ENCODE measurements at places on chromosomes 1 and 21.

DNA sequence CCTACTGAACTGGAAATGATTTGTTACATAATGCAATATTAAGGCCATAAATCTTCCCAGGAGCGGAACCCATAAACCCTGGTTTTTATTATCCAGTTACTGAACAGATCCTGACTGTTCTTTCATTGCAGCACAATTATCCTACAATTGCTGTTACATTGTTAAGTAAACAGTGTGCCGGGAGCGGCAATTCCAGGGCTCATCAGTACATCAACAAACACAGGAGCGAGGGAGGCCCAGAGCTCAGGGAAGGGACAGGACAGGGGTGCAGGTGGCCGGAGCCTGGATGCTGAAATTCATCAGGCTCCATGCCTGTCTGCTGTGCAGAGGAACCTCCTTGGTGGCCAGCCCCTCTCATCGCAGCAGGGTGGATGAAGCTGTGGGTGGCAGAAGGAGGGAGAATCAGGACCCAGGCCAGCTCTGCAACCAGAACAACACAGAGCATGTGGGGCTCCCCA is 544.7 kb downstream of the NPHP4 start:
- DNase-seq: no peak

GRCh38 chr1:12532405-12533315 is 85.3 kb downstream of the DHRS3 start:
- no peak for DNase-seq

DNA sequence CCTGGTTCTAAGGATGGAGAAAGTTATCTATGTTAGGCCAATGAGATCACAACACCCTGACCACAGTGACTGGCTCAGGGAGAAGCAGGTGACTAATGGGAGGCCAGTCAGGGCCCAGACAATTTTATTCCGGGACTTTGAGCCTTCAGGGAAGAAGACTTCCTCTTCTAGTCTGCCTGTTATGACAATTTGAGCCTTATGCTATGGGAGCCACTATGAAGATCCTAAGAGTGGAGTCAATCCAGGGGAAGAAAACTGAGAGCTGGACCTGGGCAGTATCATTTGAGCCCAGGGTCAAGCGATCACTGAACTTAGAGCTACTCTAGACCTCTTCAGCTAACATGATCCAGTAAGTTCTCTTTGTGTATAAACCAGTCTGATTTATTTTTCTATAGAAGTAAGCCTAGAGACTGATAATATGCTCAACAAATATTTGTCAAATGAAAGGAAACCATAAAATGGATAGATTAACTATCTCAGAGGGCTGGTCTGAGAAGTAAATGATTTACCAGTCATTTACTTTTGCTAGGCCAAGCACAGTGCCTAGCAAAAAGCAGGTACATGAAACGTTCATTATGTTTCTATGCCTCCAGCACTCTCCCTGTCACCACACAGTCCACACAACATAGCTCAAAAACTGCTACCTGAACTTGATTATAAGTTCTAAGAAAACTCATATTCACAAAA is 4.2 kb upstream of the C1orf141 start:
- no peak for DNase-seq

DNA sequence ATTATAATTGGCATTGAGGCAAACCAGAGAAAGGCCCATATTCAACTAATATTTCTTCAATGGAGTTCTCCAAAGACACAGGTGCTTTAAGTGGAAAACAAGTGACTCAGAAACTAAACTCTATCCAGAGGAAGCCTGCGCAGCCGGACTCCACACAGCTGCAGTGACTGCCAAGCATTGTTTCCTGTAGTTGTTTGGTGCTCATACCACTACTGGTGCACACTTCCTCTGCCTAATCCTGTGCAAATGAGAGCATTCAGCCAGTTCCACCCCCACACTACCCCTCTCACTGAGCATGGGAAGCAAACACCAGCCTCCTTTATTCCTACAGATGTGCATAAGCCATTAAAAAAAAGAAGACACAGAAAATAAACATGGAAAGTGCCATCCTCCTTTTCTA is 102.9 kb downstream of the VAV3 start:
- DNase-seq: no peak

DNA sequence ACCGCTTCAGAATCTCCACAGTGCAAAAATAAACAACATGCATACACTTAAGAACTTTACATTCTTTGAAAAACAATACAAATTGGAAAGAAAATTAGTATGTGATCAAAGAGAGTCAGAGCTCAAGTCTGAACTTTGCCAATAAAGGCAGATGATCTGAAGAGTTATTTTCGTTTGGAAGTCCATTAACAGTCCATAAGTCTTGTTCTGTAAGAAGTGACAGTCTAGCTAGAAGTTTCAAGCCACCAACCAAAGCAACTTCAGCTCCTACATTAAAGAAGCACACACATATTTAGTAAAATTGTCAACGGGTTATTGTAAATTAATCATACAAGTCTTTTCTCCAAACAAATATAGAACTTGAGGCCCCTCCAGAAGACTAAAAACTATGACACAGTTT is 20.7 kb downstream of the ANGEL2 start:
- DNase-seq: no peak

DNA sequence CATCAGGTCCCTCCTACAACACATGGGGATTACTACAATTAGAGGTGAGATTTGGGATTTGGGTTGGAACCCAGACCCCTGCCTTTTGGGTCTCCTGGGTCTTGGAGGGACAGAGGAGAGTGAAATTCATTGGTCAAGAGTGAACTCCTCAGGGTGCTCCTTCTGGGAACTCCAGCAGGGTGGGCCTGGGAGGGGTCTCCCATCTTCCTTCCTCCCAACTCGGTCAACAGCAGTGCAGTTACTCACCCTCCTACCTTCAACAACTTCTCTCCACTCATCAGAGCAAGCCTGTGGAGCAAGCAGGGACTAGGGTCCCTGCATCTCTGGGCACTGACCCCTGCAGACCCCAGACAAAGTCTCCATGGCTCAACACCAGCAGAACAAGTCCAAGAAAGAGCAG is 89.3 kb upstream of the TMPRSS2 start:
- DNase-seq: no peak

GRCh38 chr1:167707942-167708341 is 13.8 kb upstream of the MPZL1 start:
- no peak for DNase-seq

DNA sequence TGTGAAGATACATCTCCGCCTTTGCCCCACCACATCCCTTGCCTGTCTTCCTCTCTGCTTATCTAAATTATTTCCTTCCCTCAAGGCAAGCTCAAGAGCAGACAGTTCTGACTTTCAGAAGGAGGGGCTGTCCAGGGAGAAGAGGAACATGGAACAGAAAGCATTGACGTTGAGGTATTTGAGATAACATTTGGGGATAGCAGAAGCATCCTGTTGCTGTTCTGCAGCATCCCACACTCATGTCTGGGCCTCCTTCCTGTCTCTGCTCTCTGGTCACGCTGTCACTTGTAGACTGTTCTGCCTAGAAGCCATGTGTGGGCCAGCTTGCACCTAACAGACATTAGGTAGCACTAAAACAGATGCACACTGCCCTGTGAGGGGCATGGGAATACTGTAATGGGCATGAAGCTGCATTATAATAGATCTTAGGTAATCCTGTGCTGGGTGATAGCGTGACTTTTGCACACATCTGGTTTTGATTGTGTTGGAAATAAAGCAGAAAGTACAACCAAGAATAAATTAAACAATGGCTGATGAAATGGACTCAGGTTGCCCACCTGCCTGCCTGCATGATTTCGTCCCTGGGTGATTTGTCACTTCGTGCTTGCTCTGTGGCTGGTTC is 660 bp upstream of the RD3 start:
- no peak for DNase-seq

GRCh38 chr1:179547021-179547535 is 28.7 kb downstream of the NPHS2 start:
- DNase-seq: no peak

DNA sequence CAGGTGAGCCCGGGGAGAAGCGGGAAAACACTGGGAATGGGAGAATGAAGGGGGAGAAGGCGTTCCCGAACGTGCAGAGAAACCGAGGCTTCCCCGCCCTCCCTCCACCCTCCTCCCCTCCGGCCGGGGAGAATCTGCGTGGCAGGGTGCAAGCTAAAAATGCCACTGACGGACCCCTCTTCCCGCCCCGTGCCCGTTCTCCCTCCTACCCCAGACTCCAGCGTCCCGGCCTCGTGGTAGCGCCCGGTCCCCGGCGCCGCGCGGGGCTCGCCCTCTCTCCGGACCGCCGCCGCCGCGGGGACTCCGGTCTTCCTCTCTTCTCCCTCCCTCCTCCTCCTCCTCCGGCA is 81.6 kb upstream of the AK4 start:
- no peak for DNase-seq

GRCh38 chr1:221456918-221457317 is 285.0 kb downstream of the DUSP10 start:
- DNase-seq: no peak

DNA sequence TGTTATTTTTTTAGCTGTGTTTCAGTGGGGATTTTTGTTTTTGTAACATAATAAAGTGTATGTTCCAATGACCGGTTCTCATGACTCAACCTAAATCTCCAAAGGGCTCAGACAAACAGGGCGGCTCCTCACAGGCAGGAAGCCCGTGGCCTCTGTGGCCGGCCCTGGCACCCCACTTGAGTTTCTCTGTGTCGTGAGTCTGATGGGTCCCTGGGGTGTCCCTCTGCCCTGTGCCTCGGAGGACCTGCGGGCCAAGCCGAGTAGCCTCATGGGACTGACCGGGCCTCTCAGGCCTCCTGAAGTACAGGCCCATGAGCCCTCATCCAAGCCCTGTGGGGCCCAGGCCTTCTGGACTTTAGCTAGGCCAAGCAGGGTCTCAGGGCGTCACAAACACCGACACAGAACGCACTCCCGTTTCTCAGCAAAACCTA is 16.1 kb upstream of the CCDC27 start:
- DNase-seq: no peak

DNA sequence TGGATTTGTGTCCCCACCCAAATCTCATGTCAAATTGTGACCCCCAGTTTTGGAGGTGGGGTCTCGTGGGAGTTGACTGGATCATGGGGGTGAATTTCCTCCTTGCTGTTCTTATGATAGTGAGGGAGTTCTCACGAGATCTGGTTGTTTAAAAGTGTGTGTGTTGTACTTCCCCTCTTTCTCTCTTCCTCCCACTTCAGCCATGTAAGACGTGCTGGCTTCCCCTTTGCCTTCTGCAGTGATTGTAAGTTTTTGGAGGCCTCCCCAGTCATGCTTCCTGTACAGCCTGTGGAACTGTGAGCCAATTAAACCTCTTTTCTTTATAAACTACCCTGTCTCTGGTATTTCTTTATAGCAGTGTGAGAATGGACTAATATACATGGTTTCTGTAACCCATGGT is 64.6 kb downstream of the RHOU start:
- DNase-seq: no peak

- no peak for DNase-seq
These were observed 36.0 kb downstream of the LRRC8C start for GRCh38 chr1:89668961-89669360.

DNA sequence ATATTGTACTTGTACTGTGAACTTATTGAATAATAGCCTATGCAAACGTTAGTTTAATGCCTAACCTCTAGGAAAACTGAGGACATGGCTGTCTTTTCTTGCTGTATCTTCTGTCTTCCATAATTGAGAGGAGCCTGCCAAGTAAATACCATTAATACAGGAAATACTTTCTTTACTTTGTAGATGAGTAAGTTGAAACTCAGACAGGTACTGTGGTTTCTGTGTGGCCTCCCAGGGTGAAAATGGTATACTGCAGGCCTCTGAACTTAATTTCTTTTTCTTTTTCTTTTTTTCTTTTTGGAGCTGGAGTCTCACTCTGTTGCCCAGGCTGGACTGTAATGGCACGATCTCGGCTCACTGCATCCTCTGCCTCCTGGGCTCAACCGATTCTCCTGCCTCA is 208.8 kb upstream of the ADGRL4 start:
- no peak for DNase-seq

DNA sequence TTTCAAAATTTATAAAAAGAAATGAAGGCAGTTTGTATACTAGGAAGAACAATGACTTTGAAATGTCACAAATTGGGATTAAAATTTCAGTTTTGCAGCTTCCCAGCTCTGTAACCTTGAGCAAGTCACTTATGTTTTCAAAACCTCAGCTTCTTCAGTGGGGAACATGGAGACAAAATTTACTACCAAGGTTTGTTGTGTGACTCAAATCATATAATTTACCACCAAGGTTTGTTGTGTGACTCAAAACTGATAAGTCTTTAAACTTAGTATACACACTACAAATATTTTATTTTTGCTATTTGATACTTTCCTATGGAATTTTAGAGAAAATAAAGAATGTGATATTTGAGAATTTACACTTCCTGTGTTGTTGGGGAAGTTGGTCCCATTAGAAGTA is 219.9 kb downstream of the KCTD3 start:
- no peak for DNase-seq

GRCh38 chr1:178916448-178917174 is 45.7 kb upstream of the ANGPTL1 start:
- no peak for DNase-seq

- DNase-seq: no peak
These were observed 337.9 kb downstream of the TBX15 start for GRCh38 chr1:118650107-118650807.

- no peak for DNase-seq
These were observed 1.8 kb downstream of the OBSCN start for GRCh38 chr1:228209657-228210056.

DNA sequence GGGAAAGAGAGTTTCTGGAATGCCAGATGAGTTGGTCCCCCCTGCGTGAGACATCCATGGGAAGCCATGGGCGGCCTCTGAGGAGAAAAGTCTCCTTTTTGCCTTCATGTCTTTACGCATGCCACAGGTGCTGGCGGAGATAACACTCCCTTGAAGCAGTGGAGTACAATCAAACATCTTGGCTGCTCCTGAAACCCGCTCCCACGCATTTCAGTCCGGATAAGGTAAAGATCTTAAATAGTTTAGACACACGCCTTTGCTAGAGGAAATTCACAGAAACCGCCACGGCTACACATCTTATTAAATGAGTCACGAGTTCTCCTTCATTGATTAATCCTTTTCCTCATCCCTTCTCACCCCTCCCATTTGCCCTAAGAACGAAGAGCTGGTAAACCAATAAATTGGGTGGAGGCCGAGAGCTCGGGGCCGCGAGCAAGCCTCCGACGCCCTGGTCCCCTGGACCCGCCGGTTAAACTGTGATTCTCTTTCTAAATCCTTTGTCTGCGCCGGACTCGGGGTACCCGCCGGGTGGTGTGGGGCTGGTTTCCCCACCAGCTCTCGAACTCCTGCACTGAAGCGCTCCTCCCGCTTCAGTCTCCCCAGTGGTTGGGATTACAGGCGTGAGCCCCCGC is 6.6 kb upstream of the ZNF669 start:
- peak; percentile 25 for DNase-seq

- no peak for DNase-seq
These were observed 1.2 kb upstream of the LHX9 start for GRCh38 chr1:197915862-197916499.

- DNase-seq: no peak
These were observed 3.7 kb upstream of the CDC14A start for GRCh38 chr1:100348549-100349144.

DNA sequence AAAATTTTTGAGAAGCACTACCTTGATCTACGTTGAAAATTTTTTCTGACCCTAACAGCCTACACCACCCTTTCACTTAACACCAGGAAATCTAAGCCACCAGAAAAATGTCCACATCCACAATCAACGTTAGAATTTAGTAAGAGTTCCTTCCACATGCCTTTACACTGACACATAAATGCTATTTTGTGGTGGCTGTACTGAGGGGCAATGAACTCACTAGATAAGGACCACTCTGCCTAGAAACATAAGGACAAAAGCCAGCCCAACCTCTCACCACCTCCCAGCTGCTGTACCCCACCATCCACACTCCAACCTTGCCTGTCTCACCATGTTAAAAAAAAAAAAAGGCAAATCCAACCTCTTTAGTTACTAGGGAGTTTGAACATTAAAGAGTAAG is 29.8 kb downstream of the PARP1 start:
- DNase-seq: no peak

GRCh38 chr1:24805534-24806301 is 60.5 kb downstream of the CLIC4 start:
- no peak for DNase-seq
